ENCODE measurements at places on chromosomes 1 and 21. TPM values are rescaled to one million over a fixed set of nuclear protein-coding genes. Genes with fewer than 3 reads are reported as not detected.

The NTMT2 gene
- not detected for polyA plus RNA-seq

The KRTAP6-1 gene
- not detected for polyA plus RNA-seq

The KRTAP7-1 gene
- not detected for polyA plus RNA-seq

The GNG4 gene
- not detected for polyA plus RNA-seq

The AKR7A3 gene
- polyA plus RNA-seq = not detected

The SH2D1B gene
- polyA plus RNA-seq = 0.21 TPM

The AKR7A2 gene
- 149 TPM for polyA plus RNA-seq

All from naive B cell (primary cell).